ENCODE measurements at places on chromosomes 1 and 21. TPM values are rescaled to one million over a fixed set of nuclear protein-coding genes. Genes with fewer than 3 reads are reported as not detected.
A peak's percentile ranks its signal among the peaks of the same experiment; 100 is the strongest.

HSD3B1 gene
- total RNA-seq: not detected

- no peaks in the 10 kb centered on the region for H3K27me3 ChIP-seq
- no peak overlapping the region for H3K27ac ChIP-seq
- H3K36me3 ChIP-seq: peaks cover 79% of the 10 kb centered on the region
These were observed 8.8 kb downstream of the SON start for GRCh38 chr21:33551664-33552063.

GRCh38 chr21:33360881-33361602 is 36.3 kb downstream of the IFNAR1 start:
- no peaks in the 10 kb centered on the region for H3K27me3 ChIP-seq
- peaks cover 16% of the 10 kb centered on the region for H3K4me1 ChIP-seq
- peaks cover 7% of the 10 kb centered on the region for H3K36me3 ChIP-seq
- H3K27ac ChIP-seq: peak overlapping the region; percentile 75
- H3K4me3 ChIP-seq: peak overlapping the region; percentile 72

FOXO6 gene
- not detected for total RNA-seq

- peak overlapping the region; percentile 39 for H3K4me3 ChIP-seq
- peak; percentile 67 for DNase-seq
- H3K36me3 ChIP-seq: no peaks in the 10 kb centered on the region
- no peak overlapping the region for H3K27ac ChIP-seq
- peaks cover 10% of the 10 kb centered on the region for H3K4me1 ChIP-seq
These were observed 2.7 kb downstream of the FAM110D start for GRCh38 chr1:26161415-26162219.

DNA sequence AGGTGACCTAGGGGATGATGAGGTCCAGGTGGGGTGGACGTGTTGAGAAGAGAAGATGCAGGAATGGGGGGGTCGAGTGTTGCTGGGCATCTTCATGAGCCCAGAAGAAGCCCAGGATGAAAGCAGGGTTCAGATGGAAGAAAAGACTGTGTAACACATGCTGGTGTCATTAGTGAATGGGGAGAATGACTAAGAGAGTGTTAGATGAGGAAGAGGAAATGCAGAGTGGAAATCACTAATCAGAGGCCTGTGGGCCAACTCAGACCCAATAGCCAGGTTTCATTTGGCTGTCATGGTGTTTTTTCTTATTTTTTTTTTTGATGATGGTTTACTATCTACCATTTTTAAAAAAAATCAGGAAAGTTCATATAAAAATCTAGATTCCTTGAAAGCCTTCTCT is 180.8 kb upstream of the CAMK1G start:
- no peaks in the 10 kb centered on the region for H3K4me1 ChIP-seq
- H3K27me3 ChIP-seq: peaks cover 11% of the 10 kb centered on the region
- no peak overlapping the region for H3K4me3 ChIP-seq
- H3K36me3 ChIP-seq: no peaks in the 10 kb centered on the region
- H3K27ac ChIP-seq: no peak overlapping the region

GRCh38 chr1:98975113-98975512 is 29.5 kb downstream of the PLPPR5 start:
- H3K4me1 ChIP-seq: peaks cover 2% of the 10 kb centered on the region
- H3K27ac ChIP-seq: no peak overlapping the region
- no peaks in the 10 kb centered on the region for H3K36me3 ChIP-seq
- peaks cover 3% of the 10 kb centered on the region for H3K27me3 ChIP-seq

CAPN2 gene
- 33.1 TPM for total RNA-seq

All from activated CD4-positive, alpha-beta T cell treated with anti-CD3 and anti-CD28 coated beads for 36 hours (primary cell).